ENCODE measurements at places on chromosomes 2 and 18.

DNA sequence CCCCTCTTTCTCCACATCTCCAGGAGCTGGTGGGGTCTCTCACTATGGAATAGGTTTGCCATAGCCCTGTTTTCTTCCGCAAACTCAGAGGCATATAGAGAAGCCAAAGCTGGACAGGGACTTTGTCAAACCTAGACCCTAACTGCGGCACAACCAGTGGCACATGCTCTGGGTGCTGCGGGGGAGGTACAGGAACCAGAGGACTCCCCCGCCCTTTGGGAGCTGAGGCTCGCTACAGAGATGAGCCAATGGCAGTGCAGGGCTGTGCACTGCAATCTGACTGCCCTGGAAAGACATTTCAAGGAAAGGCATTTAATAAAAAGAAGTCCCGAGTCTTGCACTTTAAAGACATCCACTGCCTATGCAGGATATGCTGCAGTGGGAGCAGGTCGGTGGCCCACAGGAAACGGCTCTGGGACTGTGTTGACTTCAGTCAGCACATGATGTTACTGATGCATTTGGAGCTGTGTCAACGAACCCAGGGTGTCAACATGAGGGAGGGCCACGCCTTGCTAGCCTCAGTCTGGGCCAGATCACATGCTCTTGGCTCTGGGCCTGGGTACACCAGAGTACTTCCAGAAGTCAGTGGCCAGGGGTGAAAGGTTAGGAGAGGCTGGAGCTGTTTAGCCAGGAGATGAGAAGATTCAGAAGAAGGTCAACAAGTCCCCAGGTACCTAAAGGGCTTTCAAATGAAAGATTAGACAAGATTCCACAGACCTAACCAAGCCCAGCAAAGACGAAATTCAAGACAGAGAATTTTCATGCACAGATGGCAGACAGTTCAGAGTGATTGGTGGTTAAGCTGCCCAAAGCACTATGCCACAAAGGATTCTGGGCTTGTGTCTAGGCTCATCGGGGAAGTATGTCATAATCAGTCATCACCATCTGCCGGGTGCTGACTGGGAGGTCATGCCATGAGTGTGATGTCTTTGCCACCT lies 8.2 kb downstream of the SLC35F6 start:
- DNase-seq, result peak; percentile 83

- DNase-seq, result no peak
Measured at GRCh38 chr2:241088376-241088775, 13.7 kb downstream of the MTERF4 start.

DNA sequence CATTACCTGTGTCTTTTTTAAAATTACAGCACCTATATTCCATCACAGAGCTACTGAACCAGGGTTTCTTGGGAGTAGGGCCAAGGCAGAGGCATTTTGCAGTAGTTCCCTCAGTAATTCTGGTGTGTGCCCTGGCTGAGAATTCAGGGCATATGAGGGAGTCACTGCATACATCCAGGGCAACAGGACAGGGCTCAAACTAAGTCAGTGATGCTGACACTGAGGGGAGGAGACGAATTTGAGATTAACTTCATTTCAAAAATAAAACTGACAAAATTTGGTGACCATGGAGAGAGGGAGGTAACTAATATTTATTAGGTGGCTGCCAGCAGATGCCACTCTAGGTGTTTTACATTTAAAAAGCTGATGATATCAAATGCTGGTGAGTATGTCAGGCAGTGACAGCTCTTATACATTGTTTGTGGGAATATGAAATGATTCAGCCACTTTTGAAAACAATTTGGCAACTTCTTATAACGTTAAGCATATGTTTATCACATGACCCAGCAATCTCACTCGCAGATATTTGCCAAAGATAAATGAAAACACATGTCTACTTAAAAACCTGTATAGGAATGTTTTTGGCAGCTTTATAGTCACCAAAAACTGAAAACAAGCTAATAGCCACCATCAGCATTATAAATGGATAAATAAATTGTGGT lies 20.3 kb downstream of the STRADB start:
- no peak for DNase-seq

DNA sequence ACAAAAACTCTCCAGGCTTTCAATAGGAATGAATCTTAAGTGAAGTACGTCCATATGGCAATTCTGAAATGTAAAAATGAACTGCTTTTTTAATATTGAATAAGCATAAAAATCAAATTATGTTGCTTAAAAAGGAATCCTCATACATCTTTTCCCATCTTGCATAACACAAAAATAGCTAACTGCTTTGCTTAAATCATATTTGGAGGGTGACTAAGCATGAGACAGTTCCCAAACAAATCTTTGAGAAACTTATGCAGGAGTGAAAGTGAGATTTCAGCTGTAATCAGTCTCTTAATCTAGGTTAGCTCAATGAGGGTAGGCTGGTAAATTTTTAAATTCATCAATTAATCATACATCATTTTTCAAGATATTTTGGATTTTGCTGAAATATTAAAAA lies 111.5 kb downstream of the MBD5 start:
- no peak for DNase-seq

DNA sequence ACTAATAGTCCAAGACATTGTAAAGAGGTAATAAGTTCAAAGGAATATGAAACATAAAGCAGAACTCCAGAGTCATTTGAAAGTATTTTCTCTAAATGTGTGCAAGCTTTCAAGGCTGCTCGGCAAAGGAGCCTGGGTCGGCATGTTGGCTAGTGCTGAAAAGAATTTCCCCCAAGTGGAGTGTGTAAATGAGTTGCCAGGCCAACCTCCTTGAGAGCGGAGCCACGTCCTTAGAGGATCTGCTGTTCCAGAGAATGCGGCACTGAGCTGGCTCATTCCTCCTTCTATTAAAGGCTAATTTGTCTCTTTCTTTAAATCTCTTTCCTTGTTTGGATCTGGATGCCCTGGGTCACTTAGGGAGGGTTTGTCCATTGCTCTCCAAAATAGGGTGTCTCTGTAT lies 127.5 kb downstream of the RDH14 start:
- DNase-seq, result no peak

- no peak for DNase-seq
Measured at GRCh38 chr2:37627710-37628109, 43.7 kb downstream of the CDC42EP3 start.

GRCh38 chr18:59993560-59993959 lies 93.8 kb downstream of the PMAIP1 start:
- no peak for DNase-seq

- DNase-seq, result no peak
Measured at GRCh38 chr18:48761582-48761981, 189.2 kb downstream of the SMAD7 start.

DNA sequence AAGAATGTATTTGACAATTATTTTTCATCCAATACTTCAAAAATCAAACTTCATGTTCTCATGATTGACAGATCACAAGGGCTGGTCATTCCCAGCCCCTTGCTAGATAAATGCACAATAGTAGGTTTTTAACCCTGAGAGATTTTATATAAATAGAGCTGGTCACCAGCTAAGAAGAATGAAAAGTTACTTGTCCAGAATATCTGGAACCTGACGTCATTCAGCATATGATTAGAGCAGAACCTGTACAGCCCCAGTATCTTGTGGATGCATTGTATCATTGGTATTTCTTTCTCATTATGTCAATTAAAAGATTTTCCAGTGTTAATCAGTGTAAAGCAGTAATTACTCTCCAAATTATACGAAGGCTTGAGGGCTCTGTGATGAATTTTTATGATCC lies 202.8 kb upstream of the RND3 start:
- no peak for DNase-seq

GRCh38 chr2:229821316-229821715 lies 100.5 kb downstream of the TRIP12 start:
- no peak for DNase-seq

GRCh38 chr2:171771463-171771862 lies 84.2 kb downstream of the DYNC1I2 start:
- no peak for DNase-seq

DNA sequence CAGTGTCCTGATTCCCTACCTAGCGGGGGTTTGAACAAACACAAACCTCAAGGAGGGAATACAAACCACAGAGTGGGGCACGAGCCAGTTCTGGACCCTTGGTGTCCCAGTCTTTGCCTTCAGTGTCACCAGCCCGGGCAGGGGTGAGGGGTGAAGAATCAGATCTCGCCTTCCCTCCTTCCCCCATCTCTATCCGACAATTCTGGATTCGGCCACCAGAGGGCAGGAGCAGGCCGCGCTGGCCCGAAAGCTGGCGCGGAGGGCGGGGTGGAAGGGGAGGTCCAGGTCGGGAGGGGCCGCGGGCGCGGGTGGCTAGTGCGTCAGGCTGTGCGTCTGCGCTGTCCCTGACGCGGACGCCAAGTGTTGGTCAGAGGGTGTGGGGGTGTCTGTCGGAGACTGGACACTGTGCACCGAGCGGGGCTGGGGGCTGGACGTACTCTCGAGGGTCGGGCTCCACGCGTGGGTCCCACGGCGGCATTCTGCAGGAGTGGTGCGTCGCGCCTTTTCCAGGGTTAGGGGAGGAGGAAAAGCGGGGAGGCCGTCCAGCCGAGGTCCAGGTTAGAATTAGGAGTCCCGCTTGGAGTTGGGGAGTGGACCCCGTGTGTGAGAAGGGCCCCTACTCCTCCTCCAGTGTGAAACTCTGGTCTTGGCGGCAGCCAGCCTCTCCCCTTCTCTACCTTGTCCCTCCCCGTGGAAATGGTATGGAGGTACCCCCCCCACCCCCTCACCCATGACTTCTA lies 2.9 kb upstream of the CRYBA2 start:
- DNase-seq, result peak; percentile 58

DNA sequence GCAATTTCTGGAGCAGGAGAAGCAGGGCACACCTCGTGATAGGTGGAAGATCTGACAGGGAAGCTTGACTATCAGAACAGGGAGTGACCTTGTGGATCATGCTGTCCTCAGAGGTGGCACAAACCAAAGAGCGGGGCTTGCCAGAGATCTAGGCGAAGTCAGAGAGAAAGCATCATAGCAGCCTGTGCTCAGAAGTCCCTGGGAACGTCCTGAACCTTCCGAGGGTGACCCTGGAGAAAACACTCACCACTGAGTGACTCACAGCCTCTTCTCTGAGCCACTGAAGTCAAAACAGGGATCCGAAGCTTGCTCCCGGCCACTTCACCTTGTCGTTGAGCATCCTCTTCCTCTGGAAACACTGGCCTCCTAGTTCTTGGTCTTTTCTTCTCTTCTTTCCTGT lies 56.7 kb downstream of the IL1R2 start:
- DNase-seq, result no peak

DNA sequence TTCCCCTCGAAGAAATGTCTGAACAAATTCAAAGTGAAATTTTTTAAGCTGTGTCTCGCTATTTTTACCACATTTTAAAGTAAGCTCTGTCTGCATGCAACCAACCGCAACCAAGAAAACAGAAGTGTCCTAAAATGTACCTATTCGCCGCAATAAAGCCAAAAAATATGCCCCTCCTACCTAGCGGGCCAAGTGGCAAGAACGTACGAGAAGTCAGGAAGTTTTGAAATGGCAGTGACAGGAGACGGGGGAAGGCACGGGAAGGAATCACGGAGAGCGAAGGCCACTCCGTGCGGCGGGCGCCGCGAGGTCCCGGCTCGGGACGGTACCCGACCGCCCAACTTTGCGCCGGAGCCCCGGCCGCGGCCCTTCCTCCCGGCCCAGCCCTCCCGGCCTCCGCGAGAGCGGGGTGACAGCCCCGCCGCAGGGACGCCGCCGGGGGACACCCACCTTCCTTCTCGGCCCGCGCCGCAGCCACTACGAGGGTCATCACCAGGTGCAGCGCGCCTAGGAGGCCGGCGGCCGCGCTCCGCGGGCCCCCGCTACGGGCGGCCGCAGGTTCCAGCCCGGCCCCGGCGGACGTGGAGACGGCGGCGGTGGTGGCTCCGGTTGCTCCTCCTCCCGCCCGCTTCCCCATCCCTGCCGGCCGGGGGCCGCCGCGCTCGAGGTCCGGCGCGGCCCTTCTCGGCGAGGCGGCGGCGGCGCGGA lies 568 bp downstream of the TMEM131 start:
- DNase-seq, result peak; percentile 30

DNA sequence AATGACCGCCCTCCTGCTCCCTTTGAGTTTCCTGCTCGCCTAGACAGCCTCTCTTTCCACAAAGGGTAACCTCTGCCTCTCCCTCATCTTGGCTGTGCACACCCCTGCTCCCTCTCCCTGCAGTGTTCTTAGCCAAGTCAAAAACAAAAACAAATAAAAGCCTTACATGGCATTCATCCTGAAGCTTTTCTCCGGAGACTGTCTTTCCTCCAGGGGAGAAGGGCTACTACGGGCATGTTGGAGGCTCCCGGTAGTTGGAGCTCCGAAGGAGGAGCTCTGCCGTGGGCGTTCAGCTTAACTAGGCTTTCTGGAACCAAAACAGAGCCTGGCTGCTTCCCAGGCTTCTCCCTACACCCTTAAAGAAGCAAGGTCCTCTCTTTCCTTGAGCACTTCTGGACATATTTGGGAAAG lies 104.2 kb downstream of the TPGS2 start:
- no peak for DNase-seq

DNA sequence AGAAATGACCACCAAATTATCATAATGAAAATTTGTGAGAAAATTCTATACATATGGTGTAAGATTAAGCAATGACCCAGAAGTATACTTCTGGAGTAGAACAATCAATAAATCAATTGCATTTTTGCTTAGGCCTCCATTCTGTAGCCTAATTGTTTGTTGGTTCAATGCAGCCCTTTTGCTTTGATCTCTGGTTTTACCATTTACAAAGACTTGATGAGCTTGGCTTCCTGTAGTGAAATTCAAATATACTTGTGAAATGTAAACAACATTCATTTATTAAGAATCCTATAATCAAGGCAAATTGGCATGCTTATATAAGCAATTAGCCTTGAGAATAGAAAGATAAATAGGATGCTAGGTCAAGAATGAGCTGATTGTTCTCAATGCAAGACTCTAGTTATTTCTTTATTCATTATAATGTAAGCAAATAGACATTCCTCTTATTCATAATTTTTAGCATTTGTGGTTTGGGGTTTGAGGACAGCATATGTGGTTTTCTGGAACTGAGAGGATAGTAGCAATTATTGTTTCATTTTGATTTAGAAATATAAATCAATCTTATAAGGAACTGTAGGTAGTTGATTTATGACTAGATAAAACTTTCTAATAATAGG lies 9.7 kb downstream of the FMNL2 start:
- DNase-seq, result peak; percentile 82

- DNase-seq, result no peak
Measured at GRCh38 chr18:30889519-30890301, 152.8 kb downstream of the DSC3 start.

DNA sequence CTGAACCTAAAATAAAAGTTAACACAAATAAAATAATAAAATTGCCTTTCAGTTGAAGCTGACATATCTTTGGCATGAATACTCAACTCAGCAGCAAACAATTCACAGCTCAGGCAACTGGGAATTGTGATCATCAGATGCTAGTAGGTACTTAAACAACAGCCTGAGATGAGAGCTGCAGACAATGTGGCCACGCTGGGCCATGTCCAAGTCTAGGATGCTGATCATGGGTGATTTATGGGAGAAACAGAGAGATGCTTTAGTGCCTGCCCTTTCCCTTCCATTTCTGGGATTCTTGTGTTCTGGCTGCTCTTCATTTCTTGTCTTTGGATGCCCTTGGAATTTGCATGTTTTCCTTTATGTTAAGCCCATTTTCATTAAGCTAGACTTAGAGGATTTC lies 212.4 kb upstream of the CWC22 start:
- DNase-seq, result no peak

DNA sequence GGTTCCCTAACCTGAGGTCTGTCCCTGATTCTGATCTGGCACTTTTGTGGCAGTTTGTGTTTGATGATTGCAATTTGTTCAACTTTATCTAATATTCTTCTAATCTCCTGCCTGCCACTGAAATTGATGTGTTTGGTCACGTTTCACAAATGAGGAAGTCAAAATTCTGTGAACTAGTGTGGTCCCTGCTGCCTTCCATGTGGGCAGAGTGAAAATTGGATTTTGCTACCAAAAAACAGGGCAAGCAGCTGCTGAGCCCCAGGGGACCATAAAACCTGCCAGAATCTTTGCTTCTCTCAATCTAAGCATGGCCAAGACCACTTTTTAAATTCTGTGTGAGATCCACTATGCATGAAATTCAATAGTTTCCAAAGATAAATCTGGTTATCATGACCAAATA lies 195.5 kb upstream of the CYRIA start:
- DNase-seq, result no peak
